Aorta (tissue), 5 donors: ENCODE measurements at places on chromosomes 2 and 18. TPM values are rescaled to one million over a fixed set of nuclear protein-coding genes. Genes with fewer than 3 reads are reported as not detected.

GRCh38 chr2:119590873-119591272 lies 46.6 kb downstream of the CFAP221 start:
- no peaks in the 10 kb centered on the region for H3K27me3 ChIP-seq
- no peaks in the 10 kb centered on the region for H3K4me1 ChIP-seq
- H3K27ac ChIP-seq = no peak overlapping the region
- no peak for DNase-seq
- H3K36me3 ChIP-seq = no peaks in the 10 kb centered on the region
- no peak overlapping the region for H3K4me3 ChIP-seq

GRCh38 chr2:144780983-144781382 lies 261.1 kb upstream of the ZEB2 start:
- DNase-seq = no peak
- no peaks in the 10 kb centered on the region for H3K36me3 ChIP-seq
- no peak overlapping the region for H3K4me3 ChIP-seq
- H3K27ac ChIP-seq = no peak overlapping the region
- no peaks in the 10 kb centered on the region for H3K27me3 ChIP-seq

GRCh38 chr2:235793163-235793752 lies 299.4 kb downstream of the AGAP1 start:
- no peak for DNase-seq
- H3K27ac ChIP-seq = no peak overlapping the region
- no peak overlapping the region for H3K4me3 ChIP-seq
- H3K27me3 ChIP-seq = no peaks in the 10 kb centered on the region
- no peaks in the 10 kb centered on the region for H3K4me1 ChIP-seq

- H3K4me3 ChIP-seq = no peak overlapping the region
- H3K4me1 ChIP-seq = no peaks in the 10 kb centered on the region
- no peak overlapping the region for H3K27ac ChIP-seq
- no peak for DNase-seq
These were observed 303.7 kb downstream of the PTPRM start for GRCh38 chr18:7870855-7871254.

The CD8A gene
- polyA plus RNA-seq = 1.5 TPM

- no peaks in the 10 kb centered on the region for H3K4me1 ChIP-seq
- no peak overlapping the region for H3K27ac ChIP-seq
- H3K27me3 ChIP-seq = no peaks in the 10 kb centered on the region
- DNase-seq = no peak
- H3K36me3 ChIP-seq = no peaks in the 10 kb centered on the region
These were observed 64.4 kb upstream of the NOSTRIN start for GRCh38 chr2:168738062-168738461.
